NCI-H1048 (cell line): ENCODE measurements at places on chromosomes 2 and 18.

DNA sequence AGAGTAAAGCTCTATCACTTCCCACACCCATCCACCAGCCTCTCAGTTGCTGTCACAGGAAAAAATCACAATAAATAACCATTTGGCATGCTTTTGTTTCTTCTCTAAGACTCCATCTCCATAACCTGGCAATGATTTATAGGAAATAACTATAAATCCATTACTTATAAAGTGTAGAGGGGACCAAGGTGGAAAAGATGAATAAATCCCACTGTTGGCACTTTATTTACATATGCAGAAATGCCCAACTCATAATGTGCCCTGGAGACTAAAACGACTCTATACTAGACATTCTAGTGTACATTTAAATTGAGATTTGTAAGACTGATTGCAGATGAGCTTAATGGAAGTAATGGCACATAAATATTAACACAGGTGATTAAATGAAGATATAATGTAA is 7.5 kb upstream of the NOSTRIN start:
- no peak for DNase-seq

- DNase-seq: no peak
Observed at GRCh38 chr2:11698009-11698922, 28.3 kb upstream of the NTSR2 start.

- no peak for DNase-seq
Observed at GRCh38 chr2:69340101-69340775, 46.8 kb downstream of the GFPT1 start.

DNA sequence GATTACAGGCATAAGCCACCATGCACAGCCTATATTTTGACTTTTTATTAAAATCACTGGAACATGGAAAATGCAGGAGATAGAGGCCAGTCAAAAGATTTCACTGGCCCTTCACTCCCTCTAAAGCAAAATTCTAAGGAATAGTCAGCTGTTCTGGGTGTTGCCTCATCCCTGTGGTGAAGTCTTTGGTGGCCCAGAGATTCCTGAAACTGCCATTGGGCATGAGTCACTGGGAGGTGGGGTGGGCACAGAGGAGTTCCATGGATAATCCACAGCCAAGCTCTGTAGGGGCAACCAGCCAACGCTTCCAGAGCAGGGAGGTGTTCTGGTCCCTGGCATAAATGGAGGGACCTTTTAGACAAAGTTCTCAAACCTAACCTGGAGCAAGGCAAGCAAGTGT is 89.7 kb upstream of the TTC39C start:
- no peak for DNase-seq

GRCh38 chr2:1550076-1550475 is 136.8 kb downstream of the TPO start:
- DNase-seq: no peak

DNA sequence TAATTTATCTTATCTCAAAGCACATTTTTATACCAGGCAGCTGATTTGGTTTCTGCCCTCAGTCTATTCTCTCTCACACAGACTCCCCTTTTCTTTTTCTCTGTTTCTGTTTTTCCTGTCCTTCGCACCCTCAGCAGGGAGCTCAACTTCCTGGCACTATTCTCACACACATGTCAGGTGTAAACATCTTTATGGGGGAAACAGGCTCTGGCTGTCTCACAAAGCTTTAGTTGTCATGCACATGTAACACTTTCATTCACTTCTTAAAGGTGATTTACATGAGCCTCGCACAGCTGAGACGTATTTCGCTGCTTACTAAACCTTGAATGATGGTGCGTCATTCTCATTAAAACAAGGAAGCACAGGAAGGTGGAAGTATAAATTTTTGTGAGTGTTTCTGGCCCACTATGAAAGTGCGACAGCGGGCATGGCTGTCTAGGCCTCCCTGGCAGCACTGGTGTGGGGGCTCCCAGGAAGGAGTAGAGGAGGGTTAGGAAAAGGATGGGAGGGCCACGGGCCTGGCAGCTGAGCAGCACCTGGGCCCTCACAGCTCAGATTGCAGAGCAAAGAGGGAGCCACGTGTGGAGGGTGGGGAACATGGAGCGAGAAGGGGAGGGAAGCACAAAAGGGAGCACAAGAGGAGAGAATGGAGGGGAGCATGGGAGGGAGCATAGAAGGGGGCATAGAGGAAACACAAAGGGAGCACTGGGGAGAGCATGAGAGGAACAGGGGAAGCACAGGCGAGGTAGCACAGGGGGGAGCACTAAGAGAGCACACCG is 46.2 kb upstream of the SNTG2 start:
- DNase-seq: no peak

- no peak for DNase-seq
Observed at GRCh38 chr18:183769-184168, 25.4 kb downstream of the USP14 start.

GRCh38 chr2:8421658-8422449 is 260.0 kb upstream of the ID2 start:
- no peak for DNase-seq

- DNase-seq: no peak
Observed at GRCh38 chr2:88614497-88615157, 12.6 kb downstream of the EIF2AK3 start.

DNA sequence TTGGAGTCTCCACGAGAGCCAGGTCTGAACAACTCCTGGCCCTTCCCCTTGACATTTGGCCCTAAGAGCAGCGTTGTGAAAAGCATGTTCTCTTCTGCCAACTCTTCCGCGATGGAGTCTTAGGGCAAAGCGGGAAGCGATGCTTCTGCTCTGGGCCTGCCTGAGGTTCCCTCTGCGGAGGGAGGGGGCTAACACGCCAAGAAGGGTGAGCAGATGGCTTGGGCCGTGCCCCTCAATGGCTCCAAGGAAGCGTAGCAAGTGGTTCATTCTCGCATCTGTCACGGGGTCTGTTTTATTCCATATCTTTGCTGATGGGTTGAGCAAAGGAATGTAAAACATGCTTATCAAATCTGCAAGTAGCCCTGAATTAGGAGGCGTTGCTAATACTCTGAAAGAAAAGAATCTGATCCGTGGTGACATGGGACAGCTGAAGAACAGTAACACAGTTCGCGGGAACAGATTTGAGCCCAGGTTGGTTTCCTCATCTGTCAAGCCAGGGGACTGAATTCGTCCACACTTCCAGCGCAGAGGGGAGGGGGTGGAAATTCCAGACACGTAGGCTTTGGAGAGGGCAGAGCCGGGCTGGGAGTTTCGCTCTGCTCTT is 38.0 kb downstream of the DNMT3A start:
- DNase-seq: no peak

GRCh38 chr2:35410431-35411061 is 945.0 kb upstream of the CRIM1 start:
- DNase-seq: peak; percentile 2

DNA sequence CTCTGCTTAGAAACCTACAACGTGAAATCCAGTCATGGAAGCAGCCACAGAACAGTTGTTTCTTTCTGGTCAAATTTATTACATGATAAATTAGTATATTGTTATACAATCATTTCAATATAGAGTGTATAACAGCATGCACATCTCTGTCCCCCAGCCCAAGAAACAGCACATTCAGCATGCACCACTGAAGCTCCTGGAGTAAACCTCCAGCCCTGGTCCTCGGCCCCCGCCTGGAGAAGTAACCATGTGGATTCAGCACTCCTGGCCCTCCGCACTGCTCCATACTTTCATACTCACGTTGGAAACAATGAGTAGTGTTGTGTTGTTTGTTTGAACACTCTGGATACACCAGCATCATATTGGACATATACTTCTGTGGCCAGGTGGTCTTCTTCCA is 15.3 kb upstream of the ID2 start:
- no peak for DNase-seq

- DNase-seq: no peak
Observed at GRCh38 chr2:2027271-2027670, 283.0 kb upstream of the PXDN start.

DNA sequence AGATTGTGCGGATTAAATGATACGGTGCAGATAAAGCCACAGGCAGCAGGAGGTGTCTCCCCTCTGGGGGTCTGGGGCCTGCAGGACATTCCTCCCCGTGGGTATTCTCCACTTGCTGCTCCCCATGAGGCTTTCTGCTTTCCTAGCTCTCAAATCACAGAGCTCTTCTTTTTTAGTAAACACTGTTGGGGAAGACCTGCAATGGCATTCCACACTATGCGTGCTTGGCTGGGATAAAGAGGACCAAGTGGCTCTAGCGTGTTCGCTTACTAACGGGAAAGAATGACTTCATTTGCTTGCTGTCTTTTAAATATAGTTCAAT is 146.5 kb downstream of the DDX1 start:
- no peak for DNase-seq

DNA sequence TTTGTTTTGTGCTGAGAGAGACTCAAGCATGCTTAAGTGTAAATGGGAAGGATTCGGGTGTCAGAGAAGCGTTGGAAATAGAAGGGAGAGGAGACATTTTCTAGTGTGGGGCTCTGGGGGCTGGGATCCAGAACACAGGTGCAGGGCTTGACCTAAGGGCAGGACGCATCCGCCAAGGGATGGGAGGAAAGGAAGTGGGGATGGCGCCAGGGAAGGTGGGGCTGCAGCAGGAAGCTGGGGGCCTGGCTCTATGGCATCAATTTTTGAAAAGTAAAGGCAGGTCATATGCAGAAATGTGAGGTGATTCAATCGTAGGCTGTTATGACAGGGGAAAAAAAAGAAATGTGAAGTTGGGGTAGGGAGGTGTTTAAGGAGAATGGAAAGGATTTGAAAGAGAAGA is 143.2 kb upstream of the SERTAD2 start:
- no peak for DNase-seq

- DNase-seq: no peak
Observed at GRCh38 chr18:73939391-73939790, 208.2 kb downstream of the FBXO15 start.

DNA sequence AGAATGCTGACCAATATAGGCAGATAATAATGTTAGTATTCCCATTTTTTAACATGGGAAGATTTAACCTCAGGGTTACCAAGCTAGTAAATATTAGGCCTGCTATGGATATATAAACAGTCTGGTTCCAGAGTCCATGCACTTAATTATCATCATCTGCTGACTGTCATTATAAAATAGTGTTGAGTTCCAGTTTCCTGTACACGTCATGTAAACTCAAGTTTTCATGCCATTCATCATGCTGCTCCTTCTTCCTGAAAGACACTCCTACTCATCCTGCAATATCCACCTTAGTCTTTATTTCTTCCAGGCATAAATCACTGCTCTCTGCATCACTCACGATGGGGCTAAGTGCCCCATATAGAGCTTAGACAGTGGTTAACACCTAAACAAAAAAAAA is 420.8 kb upstream of the SPHKAP start:
- no peak for DNase-seq

DNA sequence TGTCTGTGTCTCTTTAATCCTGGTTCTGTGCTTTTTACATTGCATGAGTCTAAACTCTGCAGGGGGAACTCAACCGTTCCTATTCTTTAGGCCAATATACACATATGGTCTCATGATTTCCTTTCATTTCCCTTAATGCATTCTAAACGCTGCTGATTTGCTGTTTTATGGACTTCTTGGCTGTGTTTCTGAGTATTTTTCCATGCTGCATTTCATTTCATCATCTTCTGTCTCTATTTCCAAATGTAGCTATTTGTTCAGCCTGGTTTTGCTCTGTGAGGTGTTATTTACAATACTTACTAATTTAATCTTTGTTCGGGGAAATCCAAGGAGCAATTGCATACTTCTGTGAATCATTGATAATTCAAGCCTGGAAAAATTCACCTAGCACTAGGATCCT is 897.2 kb downstream of the TSN start:
- DNase-seq: no peak

DNA sequence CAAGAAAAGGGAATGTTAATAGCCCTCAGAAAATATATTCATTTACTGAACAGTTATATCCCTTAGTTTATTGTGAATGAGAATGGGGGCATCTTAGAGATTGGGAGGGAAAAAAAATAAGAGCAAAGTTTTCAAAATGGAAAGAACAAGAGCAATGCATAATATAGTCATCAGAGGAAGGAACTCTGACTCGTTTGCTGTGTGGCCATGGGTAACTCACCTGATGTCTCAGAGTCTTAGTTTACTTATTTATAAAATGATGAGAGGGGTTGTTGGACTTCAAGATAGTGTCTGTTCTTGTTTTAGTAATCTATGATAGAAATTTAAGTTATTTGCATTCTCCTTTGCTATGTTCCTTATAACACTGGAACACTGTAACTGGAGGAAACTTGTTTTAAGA is 70.7 kb downstream of the EML4 start:
- DNase-seq: no peak

- no peak for DNase-seq
Observed at GRCh38 chr2:23593752-23594459, 208.9 kb downstream of the KLHL29 start.

GRCh38 chr18:78766651-78767533 is 212.7 kb upstream of the SALL3 start:
- DNase-seq: no peak

DNA sequence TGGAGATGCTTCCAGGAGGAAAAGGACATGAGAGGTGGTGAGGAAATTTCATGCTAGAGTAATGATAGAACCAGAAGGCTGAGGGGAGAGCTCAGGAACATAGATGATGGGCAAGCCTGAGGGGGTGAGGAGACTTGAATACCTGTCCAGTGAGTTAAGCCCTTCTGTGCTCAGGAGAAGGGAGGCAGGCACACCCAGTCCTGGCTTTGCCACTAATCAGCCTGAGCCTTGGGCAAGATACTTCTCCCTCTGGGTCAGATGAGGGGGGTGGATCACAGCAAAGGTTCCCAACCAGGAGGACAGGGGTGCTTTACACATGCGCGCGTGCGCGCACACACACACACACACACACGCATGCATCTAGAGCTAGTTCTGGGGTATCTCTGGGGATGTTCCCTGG is 151.6 kb upstream of the MSH6 start:
- DNase-seq: no peak

GRCh38 chr2:155715705-155716104 is 616.8 kb downstream of the NR4A2 start:
- DNase-seq: no peak

DNA sequence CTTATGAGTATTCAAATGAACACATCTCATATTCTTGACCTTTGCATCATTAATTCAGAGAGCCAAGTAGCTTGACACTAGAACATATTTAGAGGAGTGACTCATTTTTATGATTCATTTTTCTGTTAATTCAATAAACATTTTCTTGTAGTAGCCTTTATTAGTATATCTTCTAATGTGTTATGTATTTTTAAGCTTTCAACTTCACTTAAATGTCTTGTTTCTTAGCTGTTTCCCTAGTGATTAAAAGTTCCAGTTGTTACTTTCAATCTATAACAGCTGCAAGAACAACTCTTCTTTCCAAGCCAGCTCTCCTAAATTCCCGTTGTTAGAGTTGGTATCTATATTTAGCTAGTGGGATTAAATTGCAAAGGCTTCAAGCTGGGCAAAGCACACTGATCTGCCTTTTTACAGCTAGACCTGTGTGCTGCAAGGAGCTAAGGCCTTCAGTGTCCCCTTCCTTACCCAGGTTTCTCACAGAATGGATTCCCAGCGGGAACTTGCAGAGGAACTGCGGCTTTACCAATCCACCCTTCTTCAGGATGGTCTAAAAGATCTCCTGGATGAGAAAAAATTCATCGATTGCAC is at the start of gene KLHL41:
TSS of gene KLHL41 (plus strand) at position 405 of the 588 bp plus-strand sequence. CDS start at position 482, 77 bp downstream.
- DNase-seq: no peak

- no peak for DNase-seq
Observed at GRCh38 chr18:67845035-67845434, 328.5 kb upstream of the DSEL start.
